ENCODE measurements at places on chromosomes 11 and 22. TPM values are rescaled to one million over a fixed set of nuclear protein-coding genes. Genes with fewer than 3 reads are reported as not detected.

The RAG2 gene
- total RNA-seq: not detected

The KDM4D gene
- 0.49 TPM for total RNA-seq

The JOSD1 gene
- 72.2 TPM for total RNA-seq

The CCDC116 gene
- total RNA-seq: 0.61 TPM

The CFAP300 gene
- total RNA-seq: 7.2 TPM

The OR8H2 gene
- not detected for total RNA-seq

The RGL4 gene
- total RNA-seq: not detected

The PAX6 gene
- total RNA-seq: 0.32 TPM

The APOA4 gene
- not detected for total RNA-seq

The GLB1L2 gene
- total RNA-seq: 2.4 TPM

The OR8D4 gene
- not detected for total RNA-seq

The B3GAT3 gene
- 24.2 TPM for total RNA-seq

The GVQW3 gene
- 1.9 TPM for total RNA-seq

The PRRG4 gene
- 0.65 TPM for total RNA-seq

The KIF18A gene
- total RNA-seq: 6.7 TPM

The DRICH1 gene
- not detected for total RNA-seq

The SCGB2A2 gene
- not detected for total RNA-seq

The MYBPC3 gene
- total RNA-seq: not detected
